ENCODE measurements at places on chromosomes 7 and 10.

DNA sequence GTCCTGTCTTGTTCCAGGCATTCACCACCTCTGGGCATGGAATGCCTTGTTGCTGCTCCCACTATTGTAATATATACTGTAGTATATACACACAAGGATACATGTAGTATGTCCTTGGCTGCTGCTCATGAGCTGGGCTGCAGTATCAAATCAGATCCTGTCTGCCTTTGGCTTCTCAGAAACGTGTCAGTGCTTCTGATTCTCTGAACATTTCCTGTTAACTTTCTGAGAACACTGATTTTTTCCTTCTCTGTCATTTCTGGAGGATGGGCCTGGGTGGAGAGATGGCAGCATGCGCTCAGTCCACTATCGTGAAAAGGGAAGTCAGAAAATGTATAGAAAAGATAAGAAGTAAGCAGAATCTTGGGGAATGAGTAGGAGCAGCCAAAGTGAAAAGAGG is 12.2 kb downstream of the SFTPA2 start:
- DNase-seq, result no peak

DNA sequence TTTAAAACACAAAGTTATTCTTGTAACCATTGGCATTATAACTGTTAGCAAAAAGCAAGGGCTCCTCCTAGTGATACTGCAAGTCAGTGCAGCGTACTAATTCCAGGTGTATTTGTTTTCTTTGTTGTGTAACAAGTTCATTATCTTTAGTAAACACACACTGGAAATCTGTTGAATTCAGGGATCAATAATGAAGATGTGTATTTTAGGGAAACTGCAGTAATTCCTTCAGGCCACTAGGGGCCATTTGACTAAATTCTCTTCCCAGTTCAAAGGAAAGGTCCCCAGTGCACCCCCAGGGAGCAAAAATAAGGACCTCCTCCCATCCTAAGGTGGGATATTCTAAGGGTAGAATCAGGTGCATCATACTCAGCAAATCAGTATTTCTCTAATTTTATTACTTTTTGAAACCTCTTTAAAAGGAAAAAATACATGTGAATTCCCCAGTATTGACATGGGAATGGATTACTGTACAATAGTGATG is 158.6 kb upstream of the LYZL1 start:
- no peak for DNase-seq

GRCh38 chr10:30437031-30437841 is 3.3 kb downstream of the MAP3K8 start:
- no peak for DNase-seq

GRCh38 chr7:128801003-128801402 is 9.2 kb downstream of the CCDC136 start:
- DNase-seq, result no peak

GRCh38 chr7:11035661-11036060 is 62.0 kb downstream of the PHF14 start:
- DNase-seq, result no peak

GRCh38 chr10:48627984-48628609 is 23.2 kb upstream of the ARHGAP22 start:
- no peak for DNase-seq

GRCh38 chr10:121490871-121491519 is 107.2 kb downstream of the FGFR2 start:
- DNase-seq, result no peak

DNA sequence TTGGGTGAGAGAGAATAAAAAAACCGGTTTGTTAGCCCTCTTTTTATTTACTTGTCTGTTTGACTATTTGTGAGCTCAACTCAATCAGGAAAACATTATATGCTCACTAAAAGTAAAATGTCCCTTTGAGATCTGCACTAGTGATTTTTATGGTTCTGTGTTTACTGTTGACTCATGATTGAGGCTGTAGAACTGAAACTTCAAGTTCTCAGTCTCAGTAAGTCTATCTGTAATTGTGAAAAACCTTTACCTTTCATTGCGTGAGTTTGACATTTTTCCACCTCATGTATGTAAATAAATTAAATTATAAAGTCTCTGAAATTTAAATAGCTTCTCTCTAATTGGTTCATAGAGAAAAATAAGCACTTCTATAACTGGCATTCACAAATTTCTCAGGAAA is 17.0 kb upstream of the CASD1 start:
- DNase-seq, result no peak

- DNase-seq, result no peak
Measured at GRCh38 chr10:112721080-112721698, 228.9 kb upstream of the TCF7L2 start.

DNA sequence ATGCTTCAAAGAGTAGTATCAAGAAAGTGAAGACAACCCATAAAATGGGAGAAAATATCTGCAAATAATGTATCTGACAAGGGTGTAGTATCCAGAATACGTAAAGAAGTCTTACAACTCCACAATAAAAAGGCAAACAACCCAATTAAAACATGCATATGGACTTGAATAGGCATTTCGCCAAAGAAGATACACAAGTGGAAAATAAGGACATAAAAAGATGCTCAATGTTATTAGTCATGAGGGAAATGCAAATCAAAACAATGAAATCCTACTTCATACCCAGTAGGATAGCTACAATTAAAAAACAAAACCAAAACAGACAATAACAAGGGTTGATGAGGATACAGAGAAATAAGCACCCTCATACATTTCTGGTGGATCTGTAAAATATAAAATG is 79.2 kb downstream of the NUDCD3 start:
- no peak for DNase-seq

GRCh38 chr7:152103691-152104090 is 78.2 kb downstream of the GALNT11 start:
- no peak for DNase-seq

- DNase-seq, result no peak
Measured at GRCh38 chr7:104981672-104982037, 32.4 kb upstream of the KMT2E start.
